ENCODE measurements at places on chromosomes 6 and 20. TPM values are rescaled to one million over a fixed set of nuclear protein-coding genes. Genes with fewer than 3 reads are reported as not detected.

Gene HLA-DPA1
- total RNA-seq = not detected

DNA sequence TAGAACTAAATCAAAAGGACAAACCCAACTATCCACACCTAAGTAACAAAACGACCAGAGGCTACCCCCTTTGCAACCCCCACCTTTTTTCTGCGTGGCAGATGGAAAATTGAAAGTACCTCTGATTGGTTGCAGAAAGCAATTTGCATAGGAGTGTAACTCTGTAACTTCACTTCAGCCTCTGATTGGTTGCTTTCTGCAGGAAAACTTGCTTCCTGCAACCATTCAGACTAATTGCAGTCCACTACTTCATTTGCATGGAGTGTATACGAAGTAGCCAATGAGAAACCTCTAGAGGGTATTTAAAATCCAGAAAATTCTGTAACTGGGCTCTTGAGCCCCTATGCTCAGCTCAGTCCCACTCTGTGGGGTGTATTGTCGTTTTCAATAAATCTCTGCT is 129.1 kb upstream of the OLIG3 start:
- DNase-seq = no peak

DNA sequence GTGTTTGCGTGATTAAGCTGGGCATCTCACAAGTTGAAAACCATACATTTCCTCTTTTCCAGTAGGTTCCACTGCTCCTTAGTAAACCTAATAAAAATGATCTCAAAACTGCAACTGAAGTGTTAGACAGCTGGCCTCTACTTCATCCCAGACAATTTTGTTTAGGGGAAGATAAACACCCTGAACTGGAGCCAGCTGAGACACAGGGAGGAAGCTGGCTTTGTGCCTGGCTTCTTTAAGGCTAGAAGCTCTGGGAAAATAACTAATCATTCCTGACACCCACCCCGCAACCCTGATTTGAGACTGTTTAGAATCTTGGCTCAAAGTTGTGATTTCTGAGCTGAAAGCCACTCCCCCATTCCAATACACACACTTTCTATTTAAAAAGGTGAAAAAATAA is 11.6 kb downstream of the PTPRT start:
- no peak for DNase-seq

Gene RAET1G
- 1.0 TPM for total RNA-seq

DNA sequence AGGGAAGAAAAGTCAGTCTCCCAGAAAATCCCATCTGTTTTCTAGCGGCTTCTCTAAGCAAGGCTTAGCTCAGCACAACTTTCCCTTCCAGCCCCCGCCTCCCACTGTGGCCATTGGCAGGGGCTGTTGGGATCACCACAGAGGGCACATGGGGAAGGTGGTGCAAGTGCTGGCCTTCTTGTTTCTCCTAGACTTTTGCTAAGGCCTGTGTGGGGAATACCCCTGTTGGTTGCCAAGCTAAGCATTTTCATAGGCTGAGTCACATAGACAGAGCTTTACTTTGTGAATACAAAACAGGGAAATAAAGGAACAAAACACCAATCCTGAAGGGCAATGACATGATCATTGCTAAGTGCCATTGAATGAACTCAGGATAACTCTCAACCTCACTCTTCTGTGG is 32.4 kb upstream of the TIAM2 start:
- DNase-seq = peak; percentile 50

DNA sequence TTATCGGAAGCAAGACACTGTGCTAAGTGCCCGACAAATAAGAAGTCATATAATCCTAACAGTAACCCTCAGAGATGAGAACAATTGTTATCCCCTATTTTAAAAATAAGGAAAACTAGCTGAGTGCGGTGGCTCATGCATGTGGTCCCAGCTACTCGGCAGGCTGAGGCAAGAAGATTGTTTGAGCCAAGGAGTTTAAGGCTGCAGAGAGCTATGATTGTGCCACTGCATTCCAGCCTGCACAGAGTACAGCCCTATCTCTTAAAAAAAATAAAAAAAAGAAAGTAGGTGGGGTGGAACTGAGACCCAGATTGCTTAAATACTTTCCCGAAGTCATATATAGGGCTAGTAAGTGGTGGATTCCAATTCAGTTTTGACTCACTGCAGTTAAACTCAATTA is 84.7 kb downstream of the UST start:
- no peak for DNase-seq

DNA sequence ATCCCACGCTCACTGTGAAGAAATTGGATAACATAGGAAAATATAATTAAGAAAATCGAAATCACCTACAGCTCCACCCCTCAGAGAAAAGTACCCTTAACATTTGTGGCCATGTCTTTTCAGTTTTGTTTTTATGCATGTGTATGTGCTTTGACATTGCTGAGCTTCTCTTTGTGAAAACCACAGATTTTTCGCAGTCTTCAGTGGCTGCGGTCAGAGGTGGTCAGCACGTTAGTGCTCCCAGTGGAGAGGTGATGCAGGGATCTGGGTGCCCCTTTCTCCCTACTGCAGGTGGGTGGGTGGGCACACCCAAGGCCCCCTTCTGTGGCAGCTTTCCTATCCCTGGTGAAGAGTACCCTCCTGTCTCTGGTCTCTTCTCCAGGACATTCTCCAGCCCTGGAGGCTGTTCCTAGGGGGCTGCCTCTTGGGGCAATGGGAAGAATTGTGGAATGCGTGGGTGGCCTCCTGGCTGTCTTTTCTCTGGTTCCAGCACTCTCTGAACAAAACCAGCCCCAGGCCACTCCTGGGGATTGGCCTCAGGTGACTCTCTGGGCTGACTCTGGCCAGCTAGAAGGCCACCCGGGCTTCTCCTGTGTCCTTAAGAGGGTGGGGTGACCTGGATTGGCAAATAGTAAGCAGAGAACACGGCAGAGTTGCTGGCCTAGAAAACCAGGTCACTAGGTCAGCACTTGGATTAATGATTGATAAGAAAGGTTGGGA is 49.8 kb upstream of the FANCE start:
- DNase-seq = no peak

DNA sequence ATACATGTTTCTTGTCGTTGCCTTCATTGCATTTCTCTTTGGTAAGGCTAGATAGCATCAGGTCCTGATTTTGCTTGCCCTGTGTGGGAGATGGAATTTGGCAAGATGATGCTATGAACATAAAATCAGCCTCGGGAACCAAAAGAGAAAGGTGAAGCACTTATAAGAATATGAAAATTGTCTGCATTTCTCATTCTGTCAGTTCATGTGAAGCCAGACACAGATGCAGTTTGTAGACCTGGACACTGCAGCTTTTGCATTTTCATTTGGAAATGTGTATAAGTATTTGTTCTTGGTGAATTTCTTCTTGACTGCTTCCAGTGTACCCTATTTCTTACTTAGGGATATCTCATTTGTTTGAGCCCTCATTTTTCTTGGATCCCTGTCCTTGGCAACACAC is 1.3 kb downstream of the YWHAB start:
- DNase-seq = no peak

Gene MYBL2
- 66.7 TPM for total RNA-seq

- DNase-seq = no peak
Measured at GRCh38 chr20:46712056-46712636, 2.7 kb downstream of the SLC2A10 start.

GRCh38 chr6:163159110-163159509 is 255.4 kb upstream of the QKI start:
- no peak for DNase-seq

DNA sequence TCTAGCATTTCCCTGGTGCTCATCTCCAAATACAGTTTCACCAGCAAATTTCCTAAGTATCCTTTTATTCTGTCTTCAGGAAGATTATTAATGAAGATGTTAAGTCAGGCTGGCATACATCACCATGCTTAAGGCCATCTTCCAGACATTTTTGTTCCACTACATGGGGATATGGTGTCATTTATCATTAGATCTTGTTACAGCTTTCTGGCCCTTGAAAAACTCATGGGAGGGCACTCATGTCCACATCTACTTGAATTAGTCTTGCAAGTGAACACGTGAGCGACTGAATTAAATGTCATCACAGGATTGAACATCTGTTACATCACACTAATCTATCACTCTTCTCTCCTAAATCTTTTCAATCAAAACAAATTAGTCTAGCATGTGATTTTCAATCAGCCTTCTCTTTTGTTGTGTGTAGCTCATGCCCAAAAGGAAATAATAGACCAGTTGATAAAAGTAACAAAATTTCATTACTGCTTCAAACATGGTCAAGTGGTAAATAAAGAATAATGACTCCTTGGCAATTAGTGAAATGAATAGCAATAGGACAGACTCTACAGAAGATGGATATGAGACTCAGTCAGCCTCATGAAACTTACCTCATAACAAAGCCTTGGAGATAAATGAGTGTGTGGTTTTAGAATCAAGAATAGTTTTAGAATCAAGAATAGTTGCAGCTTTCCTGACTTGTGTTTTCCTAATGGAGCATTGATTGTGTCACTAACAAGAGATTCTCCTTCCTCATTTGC is 80.5 kb downstream of the MTFR2 start:
- DNase-seq = no peak

Gene UNC5CL
- 0.28 TPM for total RNA-seq

Gene HSPA1L
- total RNA-seq = 0.46 TPM

Gene CST7
- total RNA-seq = not detected

Gene SCRT2
- total RNA-seq = not detected

- DNase-seq = no peak
Measured at GRCh38 chr6:118774581-118774980, 119.4 kb upstream of the ASF1A start.

DNA sequence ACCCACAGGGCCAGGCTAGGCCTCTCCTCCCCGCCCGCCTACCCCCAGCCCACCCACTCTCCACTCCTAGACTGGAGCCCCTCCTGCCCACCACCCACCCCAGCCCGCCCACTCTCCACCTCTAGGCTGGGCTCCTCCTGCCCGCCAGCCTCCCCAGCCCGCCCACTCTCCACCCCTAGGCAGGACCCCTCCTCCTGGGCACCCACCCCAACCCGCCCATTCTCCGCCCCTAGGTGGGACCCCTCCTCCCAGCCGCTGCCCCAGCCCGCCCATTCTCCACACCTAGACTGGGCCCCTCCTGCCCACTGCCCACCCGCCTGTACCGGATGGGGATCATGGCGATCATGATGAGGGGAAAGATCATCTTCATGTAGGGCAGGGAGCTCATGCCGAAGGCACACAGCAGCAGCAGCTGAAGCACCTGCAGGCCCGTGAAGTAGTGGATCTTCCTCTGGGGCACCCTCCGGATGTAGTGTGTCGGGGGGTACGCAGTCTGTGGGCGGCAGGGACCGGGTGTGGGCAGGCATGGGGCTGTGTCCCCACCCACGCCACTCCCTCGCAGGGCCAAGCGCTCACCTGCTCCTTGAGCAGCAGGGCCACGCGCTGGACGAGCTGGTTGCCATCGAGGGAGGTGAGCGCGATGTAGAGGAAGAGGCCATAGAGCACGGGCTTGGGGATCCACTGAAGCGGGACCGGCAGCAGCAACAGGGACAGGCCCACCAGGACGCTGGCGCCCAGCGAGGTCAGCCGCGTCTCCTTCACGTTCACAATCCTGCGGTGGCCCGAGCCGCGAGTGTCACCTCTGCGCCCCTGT is 10.8 kb downstream of the SLC4A11 start:
- no peak for DNase-seq

- DNase-seq = no peak
Measured at GRCh38 chr6:124432620-124433019, 529.6 kb upstream of the RNF217 start.

Gene CD24
- total RNA-seq = 251 TPM

Gene EMILIN3
- 0.04 TPM for total RNA-seq

Gene PCNA
- 222 TPM for total RNA-seq

DNA sequence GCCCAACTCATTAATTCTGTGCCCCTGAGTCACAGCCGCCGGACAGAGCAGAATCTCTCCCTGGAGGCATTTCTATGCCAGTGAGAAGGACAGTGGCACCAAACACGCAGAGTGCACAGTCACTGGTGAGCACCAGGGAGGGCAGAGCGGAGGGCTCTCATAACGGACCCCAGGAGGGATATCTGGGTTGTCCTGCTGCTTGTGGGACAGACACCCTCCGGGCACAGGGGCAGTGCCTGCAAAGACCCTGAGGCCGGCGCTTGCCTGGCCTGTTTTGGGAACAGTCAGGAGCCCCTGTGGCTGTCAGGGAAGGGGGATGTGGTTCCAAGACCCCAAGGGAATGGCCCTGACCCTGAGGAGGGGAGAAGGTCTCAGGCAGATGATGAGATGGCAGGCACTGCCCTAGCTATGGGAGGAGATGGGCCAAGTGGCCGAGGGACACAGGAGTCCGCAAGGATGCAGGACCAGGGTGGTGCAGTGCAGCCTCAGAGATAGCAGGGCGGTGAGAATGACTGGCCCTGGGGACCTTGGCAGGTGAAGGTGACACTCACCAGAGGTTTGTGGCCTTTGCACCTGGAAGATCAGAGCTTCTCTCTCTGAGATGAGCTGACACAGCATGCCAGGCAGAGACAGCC is 270.8 kb downstream of the SMOC2 start:
- no peak for DNase-seq
